ENCODE measurements at places on chromosomes 16 and 17.

- H3K27ac ChIP-seq = no peak overlapping the region
- peaks cover 30% of the 10 kb centered on the region for H3K36me3 ChIP-seq
- DNase-seq = peak; percentile 24
- no peak overlapping the region for H3K4me3 ChIP-seq
- H3K27me3 ChIP-seq = no peaks in the 10 kb centered on the region
These were observed 30.9 kb downstream of the OR1D5 start for GRCh38 chr17:3032258-3033247.

DNA sequence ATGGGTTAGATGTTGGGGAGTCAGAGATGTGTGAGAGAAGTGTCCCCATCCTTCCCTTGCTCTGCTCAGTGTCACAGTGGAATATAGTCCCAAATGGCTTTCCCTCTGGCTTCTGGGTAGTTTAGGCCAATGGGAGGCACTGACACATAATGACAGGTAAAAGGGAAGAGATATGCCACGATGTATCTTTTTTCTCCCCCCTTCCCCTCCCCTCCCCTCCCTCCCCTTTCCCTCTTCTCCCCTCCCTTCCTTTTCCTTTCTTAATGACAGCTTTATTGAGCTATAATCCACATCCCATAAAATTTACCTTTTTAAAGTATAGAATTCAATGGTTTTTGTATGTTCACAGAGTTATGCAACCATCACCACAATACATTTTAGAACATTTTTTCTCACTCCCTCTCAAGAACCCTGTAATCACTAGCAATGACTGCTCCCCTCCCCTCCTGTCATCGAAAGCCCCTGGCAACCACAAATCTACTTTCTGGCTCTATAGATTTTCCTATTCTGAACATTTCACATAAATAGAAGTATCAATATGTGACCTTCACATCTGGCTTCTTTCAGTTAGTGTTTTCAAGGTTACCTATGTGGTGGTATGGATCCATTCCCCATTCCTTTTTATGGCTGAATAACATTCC lies 617 bp upstream of the CCR7 start:
- no peaks in the 10 kb centered on the region for H3K27me3 ChIP-seq
- H3K4me1 ChIP-seq = no peaks in the 10 kb centered on the region
- no peak for DNase-seq
- H3K4me3 ChIP-seq = no peak overlapping the region
- H3K36me3 ChIP-seq = peaks cover 5% of the 10 kb centered on the region
- no peak overlapping the region for H3K27ac ChIP-seq

GRCh38 chr16:81975637-81976036 lies 35.6 kb downstream of the SDR42E1 start:
- peaks cover 63% of the 10 kb centered on the region for H3K36me3 ChIP-seq
- DNase-seq = no peak
- H3K27ac ChIP-seq = no peak overlapping the region
- no peaks in the 10 kb centered on the region for H3K27me3 ChIP-seq
- peaks cover 7% of the 10 kb centered on the region for H3K4me1 ChIP-seq
- no peak overlapping the region for H3K4me3 ChIP-seq

DNA sequence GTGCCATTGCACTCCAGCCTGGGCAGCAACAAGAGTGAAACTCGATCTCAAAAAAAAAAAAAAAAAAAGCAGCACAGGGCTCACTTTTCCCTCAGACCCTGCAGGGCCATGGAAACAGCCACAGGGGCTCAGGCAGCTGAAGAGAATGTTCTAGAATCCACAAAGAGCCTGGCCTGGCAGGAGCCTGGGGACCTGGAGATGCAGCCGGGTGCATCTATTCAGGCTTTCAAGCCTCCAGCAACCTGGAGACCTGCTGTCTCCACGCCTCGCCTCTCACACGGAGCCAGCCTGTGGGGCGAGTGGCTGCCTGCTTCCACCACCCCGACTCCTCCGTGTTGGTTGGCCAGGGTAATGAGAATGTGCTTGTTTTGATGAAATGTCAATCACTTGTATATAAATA lies 44.0 kb upstream of the MEAK7 start:
- H3K4me3 ChIP-seq = no peak overlapping the region
- H3K27me3 ChIP-seq = no peaks in the 10 kb centered on the region
- DNase-seq = no peak

DNA sequence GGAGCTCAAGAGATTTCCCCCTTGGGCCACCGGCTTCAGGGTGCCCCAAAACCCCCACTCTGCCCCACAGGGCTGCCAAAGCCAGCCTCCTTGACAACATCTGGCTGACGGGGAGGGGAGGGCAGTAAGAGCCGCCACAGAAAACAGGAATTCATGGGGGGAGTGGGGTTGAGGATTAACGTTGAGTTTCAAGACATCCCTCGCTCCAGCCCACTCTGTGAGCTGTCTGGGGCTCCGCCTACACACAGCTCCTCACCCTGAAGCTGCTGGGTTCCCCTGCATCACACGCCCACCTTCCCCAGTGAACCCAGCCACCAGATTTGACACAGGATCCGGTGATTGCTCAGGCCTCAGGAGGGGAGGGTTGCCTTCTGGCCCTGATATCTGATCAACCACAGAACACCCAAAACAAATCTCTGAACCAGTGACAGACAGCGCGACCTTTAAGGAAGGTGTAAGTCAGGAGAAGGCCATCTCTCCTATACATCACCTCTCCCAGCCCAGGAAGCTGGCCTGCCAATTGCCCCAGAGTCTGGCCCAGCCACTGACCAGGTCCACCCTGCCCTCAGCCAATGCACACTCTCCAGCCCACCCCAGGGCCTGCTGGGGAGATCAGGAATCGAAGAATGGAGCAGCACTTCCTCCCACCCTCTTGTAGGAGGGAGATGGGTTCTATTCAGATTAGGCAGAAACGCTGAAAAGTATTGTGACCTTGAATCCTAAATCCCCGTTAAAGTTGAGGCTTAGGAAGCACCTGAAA lies 132.1 kb downstream of the CLEC16A start:
- no peaks in the 10 kb centered on the region for H3K36me3 ChIP-seq
- no peak for DNase-seq
- no peaks in the 10 kb centered on the region for H3K4me1 ChIP-seq

GRCh38 chr17:80731323-80731722 lies 186.7 kb downstream of the RPTOR start:
- no peak overlapping the region for H3K4me3 ChIP-seq
- no peak overlapping the region for H3K27ac ChIP-seq
- no peaks in the 10 kb centered on the region for H3K4me1 ChIP-seq

- H3K27me3 ChIP-seq = no peaks in the 10 kb centered on the region
- H3K36me3 ChIP-seq = peaks cover 60% of the 10 kb centered on the region
- no peak overlapping the region for H3K27ac ChIP-seq
- no peak for DNase-seq
- no peak overlapping the region for H3K4me3 ChIP-seq
- H3K4me1 ChIP-seq = no peaks in the 10 kb centered on the region
These were observed 15.6 kb upstream of the TRIM25 start for GRCh38 chr17:56929362-56929969.

GRCh38 chr17:68695659-68696058 lies 94.5 kb upstream of the FAM20A start:
- peaks cover 9% of the 10 kb centered on the region for H3K36me3 ChIP-seq
- no peaks in the 10 kb centered on the region for H3K27me3 ChIP-seq
- H3K27ac ChIP-seq = no peak overlapping the region

DNA sequence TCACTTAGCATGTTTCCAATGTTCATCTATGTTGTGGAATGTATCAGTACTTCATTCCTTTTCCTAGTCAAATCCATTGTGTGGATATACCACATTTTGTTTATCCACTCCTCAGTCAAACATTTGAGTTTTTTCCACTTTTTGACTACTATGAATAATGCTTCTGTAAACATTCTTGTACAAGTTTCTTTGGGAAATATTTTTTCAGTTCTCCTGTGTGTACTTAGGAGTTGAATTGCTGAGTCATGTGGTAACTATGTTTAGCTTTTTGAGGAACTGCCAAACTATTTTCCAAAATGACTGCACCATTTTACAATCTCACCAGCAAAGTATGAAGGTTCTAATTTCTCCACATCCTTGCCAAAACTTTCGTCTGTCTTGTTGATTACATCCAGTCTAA lies 223.7 kb upstream of the AXIN2 start:
- no peak overlapping the region for H3K4me3 ChIP-seq
- H3K4me1 ChIP-seq = no peaks in the 10 kb centered on the region
- no peaks in the 10 kb centered on the region for H3K36me3 ChIP-seq
- no peak overlapping the region for H3K27ac ChIP-seq
- no peak for DNase-seq

DNA sequence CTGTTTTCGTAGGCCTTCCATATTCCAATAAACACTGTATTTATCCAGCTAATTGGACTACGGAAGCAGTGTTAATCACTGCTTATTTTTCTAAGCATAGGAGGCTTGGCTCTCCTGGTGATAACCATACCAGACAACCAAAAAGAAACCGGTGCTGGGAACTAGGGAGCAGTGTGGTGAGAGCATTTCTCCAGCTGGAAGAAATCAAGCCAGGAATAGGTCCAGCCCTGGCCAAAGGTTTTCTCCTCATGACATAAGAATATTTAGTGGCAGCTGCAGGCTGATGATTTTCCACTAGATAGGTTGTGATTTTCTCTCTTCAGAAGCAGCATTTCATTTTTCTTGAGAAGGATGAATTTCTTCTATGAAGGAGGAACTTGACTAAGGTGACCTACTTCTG lies 141.5 kb downstream of the TRIM37 start:
- no peak overlapping the region for H3K27ac ChIP-seq
- no peak overlapping the region for H3K4me3 ChIP-seq
- no peaks in the 10 kb centered on the region for H3K36me3 ChIP-seq

DNA sequence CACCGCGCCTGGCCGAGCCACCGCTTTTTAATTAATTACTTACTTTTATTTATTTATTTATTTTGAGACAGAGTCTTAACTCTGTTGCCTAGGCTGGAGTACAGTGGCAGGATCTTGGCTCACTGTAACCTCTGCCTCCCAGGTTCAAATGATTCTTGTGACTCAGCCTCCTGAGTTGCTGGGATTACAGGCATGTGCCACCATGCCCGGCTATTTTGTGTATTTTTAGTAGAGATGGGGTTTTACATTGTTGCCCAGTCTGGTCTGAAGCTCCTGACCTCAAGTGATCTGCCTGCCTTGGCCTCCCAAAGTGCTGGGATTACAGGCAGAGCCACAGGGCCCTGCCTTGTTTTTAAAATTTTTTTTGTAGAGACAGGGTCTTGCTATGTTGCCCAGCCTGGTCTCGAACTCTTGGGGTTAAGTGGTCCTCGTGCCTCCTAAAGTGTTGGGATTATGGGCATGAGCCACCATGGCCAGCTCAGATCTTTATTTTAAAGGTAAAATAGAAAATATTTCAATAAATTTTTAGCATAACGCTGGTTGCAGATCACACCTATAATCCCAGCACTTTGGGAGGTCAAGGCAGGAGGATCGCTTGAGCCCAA lies 18.3 kb upstream of the NUDT16L1 start:
- H3K4me1 ChIP-seq = no peaks in the 10 kb centered on the region
- H3K4me3 ChIP-seq = no peak overlapping the region
- no peak for DNase-seq
- H3K36me3 ChIP-seq = peaks cover 5% of the 10 kb centered on the region
- no peak overlapping the region for H3K27ac ChIP-seq

GRCh38 chr17:3602499-3602898 lies 6.7 kb downstream of the TRPV1 start:
- H3K4me1 ChIP-seq = no peaks in the 10 kb centered on the region
- H3K4me3 ChIP-seq = no peak overlapping the region
- no peak overlapping the region for H3K27ac ChIP-seq
- DNase-seq = peak; percentile 75
- H3K36me3 ChIP-seq = no peaks in the 10 kb centered on the region

Measured in H9 (cell line).